GM12864 (cell line): ENCODE measurements at places on chromosomes 7 and 10.

DNA sequence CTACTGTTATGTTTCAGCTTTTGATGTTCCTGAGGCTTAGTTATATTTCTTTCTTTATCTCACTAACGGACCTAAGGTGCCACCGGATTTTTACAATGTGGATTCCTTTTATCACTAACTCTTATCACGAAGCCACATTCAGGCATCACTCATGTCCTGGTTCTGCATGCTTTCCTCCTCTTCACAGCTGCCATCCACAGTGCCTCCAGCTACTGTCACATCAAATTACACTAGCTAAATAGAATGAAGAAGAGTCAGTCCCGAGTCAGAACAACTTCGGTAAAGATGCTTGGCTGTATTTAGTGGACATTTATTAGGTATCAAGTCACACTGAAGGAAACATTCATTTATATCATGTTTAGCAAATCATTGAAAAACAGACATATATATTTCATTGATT, 153.2 kb downstream of the NEBL start:
- no peak for DNase-seq

- no peak for DNase-seq
Measured at GRCh38 chr10:109966961-109967738, 40.6 kb upstream of the ADD3 start.

DNA sequence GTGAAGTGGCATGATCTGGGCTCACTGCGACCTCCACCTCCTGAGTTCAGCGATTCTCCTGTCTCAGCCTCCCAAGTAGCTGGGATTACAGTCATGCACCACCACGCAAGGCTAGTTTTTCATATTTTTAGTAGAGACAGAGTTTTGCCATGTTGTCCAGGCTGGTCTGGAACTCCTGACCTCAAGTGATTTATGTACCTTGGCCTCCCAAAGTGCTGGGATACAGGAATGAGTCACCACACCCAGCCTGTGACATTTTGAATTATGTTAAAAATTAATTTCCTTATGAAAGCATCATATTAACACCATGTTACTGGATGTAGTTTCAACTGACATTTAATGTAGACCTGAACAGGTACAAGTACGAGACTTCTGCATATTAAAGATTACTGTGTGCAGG, 24.3 kb downstream of the ABCB4 start:
- no peak for DNase-seq

GRCh38 chr10:91879515-91880170, 29.6 kb downstream of the FGFBP3 start:
- no peak for DNase-seq

GRCh38 chr10:70607936-70608335, 5.4 kb upstream of the PRF1 start:
- no peak for DNase-seq

GRCh38 chr10:77159538-77160110, 478.0 kb downstream of the KCNMA1 start:
- DNase-seq: no peak

DNA sequence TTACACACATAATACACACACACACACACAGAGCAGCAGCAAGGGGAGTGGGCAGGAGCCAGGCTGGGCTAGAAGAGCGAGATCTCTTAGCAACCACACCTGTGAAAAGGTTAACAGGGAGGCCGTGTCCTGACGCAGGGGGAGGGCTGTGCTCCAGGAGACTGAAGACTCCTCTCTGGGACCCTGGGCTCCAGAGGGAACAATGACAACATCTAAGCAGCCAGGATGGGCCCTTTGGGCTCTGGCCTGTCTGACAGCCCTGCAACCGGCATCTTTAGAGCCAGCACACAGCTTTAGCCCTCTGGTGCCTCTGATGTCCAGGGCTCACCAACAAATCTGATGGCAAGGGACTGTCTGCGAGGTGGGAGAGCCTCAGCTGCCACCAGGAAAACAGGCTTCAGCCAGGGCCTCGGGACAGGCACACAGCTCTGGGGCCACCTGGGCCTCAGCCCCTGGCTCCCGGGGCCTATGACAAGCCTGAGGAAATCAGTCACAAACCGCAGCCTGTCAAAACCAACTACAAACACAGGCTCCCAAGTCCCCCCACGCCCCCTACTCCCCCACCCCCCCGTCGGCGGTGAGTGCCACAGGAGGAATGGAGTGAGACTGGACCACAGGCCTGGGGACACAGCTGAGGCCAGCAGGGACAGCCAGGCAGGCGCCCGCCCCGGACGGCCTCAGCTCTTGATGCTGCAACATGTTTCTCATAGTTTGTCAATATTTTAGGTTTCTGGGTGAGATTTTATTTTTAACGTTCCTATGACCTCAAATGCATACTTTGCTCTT, 102.8 kb downstream of the TNS3 start:
- DNase-seq: no peak

DNA sequence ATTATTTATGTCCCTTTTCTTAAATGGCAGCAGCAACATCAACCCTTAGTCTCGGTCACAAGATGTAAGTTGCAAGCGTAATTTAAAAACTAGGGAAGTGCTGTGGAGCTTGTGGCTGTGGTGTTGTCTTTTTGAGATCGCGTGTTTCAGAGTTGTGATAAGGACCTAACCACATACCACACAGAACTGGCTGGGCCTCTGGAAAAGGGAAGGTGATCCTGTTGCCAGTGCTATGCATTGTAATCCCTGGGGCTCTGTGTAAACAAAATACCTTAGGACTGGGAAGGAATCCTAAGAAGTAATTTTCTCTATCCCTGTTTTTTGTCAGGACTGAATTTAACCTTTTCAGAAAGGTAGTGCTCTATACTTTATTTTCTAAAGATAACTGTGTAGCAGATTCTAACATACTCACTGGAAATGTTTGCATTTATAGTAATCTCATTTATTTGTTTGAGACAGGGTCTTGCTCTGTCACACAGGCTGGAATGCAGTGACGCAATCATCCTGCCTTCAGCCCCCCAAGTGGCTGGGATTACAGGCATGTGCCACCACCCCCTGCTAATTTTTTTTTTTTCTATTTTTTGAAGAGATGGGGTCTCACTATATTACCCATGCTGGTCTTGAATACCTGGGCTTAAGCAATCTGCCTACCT, 60.4 kb downstream of the INPP5F start:
- DNase-seq: no peak

GRCh38 chr10:45407542-45407941, 33.5 kb downstream of the ALOX5 start:
- DNase-seq: no peak

- no peak for DNase-seq
Measured at GRCh38 chr10:124837687-124838086, 36.1 kb downstream of the ABRAXAS2 start.

DNA sequence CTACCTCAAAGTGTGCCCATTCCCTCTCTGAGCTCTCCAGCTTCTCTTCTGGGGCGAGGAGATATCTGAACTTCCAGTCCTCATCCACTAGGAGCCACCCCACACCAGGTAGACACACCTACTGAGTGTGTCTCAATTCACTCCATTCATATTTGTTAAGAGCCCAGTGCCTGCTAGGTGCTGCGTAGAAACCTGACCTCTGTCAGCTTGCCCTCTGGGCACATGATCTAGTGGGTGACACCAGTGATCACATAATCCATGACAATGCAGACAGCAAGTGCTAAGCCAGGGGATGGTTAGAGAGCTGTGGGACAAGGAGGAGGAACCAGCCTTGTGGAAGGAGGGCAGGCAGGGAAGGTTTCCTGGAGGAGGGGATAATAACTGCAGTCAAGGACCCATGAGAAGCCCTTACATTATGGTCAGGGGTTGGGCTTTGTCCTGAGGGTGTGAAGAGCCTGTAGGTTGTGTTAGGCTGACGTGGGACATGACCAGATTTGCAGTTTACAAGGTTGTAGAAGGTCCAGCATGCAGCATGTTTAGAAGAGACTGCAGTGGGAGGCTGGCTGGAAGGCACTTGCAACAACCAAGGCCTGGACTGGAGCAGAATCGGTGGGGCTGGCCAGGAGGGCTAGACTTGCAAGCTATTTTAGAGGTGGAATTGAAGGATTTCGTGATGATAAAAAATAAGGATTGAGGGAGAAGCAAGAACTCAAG, 81.8 kb downstream of the COL13A1 start:
- DNase-seq: no peak

- no peak for DNase-seq
Measured at GRCh38 chr10:112221545-112221944, 38.0 kb upstream of the GPAM start.

- DNase-seq: no peak
Measured at GRCh38 chr10:70432101-70432500, 9.4 kb downstream of the NODAL start.

- no peak for DNase-seq
Measured at GRCh38 chr10:79073784-79074432, 5.1 kb downstream of the ZMIZ1 start.

DNA sequence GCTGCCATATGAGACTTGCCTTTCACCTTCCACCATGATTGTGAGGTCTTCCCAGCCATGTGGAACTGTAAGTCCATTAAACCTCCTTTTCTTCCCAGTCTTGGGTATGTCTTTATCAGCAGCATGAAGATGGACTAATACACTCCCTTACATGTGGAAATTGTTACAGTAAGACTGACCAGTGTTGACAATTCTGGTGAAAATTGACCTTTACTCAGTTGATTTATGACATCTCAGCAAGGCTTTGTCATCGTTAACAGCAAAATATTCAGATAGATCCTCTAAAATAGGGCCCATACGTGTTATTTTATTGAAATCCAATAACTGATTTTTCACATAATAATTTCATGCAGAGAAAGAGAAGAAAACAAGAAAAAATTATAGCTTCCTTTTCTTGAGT, 377.9 kb upstream of the SEMA3C start:
- no peak for DNase-seq

DNA sequence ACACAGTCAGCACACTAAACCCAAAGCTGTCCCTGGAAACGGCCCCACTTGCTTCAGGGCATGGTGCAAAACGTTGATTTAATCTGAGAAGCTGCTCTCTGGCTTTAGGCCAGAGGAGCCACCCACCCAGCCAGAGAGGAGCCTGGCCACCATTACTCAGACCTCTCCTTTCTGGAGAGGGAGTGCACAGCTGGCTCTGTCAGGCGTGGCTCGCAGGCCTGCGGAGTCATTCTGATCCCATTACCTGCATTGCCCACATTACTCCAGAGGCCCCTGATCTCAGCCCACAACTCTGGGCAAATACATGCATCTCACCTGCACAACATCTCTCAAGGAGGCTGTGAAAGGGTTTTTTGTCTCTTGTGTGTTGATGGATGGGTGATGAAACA, 370.0 kb upstream of the IGFBP3 start:
- DNase-seq: peak; percentile 34

- no peak for DNase-seq
Measured at GRCh38 chr7:111827863-111828504, 265.7 kb upstream of the IMMP2L start.

DNA sequence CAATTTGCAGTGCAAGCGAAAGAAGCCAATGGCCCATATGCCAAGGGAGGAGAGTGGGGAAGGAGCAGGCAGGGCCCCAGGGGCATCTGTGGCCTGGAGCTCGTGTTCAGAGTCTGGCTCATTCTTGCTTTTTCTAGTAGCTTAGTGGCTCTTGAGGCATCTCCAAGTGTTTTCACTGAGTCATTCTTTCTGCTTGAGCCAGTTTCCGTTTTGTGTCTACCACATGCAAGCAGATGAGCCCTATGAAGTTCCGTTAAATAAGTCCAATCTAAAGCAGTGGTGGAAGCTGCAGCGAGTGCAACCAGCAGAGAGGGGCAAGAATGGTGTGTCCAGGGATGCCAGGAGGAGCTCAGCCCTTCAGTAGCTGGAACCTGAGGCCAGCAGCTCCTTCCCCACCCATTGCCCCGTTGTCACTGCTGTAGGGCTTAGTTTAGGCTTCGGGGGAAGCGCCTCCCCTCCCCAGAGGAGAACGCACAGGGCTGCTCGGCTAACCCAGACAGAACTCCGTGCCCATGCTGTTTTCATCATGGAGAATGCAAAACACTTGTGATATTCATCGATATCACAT, 57.4 kb upstream of the EBF3 start:
- DNase-seq: no peak

- no peak for DNase-seq
Measured at GRCh38 chr7:29122081-29122480, 24.3 kb downstream of the CPVL start.

GRCh38 chr7:91940171-91940570, 491 bp upstream of the AKAP9 start:
- DNase-seq: no peak

DNA sequence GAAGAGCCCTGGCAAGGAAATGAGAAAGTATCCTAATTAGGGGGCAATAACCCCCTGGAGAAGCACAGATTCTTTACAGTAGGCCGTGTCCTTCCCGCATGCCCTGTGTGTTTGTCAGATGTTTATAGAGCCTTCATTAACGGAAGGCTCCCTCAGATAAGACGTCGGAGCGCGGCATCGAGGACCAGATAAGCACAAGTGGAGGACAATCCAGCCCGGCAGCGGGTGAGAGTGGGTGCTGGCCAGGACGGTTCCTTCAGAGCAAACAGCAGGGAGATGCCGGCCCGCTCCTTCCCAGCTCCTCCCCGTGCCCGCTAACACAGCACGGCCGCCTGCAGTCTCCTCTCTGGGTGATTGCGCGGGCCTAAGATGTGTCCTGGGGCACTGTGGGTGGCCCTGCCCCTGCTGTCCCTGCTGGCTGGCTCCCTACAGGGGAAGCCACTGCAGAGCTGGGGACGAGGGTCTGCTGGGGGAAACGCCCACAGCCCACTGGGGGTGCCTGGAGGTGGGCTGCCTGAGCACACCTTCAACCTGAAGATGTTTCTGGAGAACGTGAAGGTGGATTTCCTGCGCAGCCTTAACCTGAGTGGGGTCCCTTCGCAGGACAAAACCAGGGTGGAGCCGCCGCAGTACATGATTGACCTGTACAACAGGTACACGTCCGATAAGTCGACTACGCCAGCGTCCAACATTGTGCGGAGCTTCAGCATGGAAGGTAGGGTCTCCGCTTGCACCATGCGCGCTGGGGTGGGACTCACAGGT, at the start of gene GDF2:
Gene GDF2, plus strand, starts transcription at position 155 of the 762 bp plus-strand sequence. Its CDS starts 215 bp downstream, at position 370.
- no peak for DNase-seq

GRCh38 chr7:159093351-159093971, 51.2 kb downstream of the VIPR2 start:
- no peak for DNase-seq

DNA sequence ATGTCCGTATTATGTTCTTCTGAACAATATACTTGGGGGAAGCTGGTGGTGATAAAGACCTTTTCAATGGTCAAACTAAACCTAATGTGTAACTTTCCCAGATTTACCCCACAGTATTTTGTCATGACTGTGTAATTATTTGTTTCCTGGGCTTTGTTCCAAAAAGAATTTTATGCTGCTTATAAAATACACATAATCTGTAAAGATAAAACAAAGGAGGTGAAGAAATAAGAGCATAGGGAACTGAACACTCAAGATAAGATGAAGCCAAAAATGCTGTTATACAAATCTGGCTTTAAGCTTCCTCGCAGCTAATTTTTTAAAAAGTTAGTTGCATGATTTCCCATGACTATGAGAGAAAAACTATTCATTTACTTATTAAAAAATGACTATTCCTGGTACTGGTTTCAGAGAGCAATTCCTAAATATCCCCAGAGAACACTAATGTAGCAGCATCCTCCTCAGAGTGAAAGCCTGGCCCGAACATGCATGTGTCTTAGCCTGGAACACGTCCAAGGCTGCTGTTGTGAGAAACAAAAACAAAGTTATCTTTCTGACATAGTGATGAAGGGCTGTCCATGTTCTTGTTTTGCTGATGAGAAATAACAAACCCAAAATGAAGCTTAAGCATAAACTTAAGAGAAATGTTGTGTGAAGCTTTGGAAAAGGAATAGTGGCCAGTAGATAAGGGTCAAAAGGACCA, 33.9 kb downstream of the MALSU1 start:
- DNase-seq: no peak

GRCh38 chr10:11243425-11244222, 226.0 kb downstream of the CELF2 start:
- no peak for DNase-seq
